ENCODE measurements at places on chromosomes 2 and 18. TPM values are rescaled to one million over a fixed set of nuclear protein-coding genes. Genes with fewer than 3 reads are reported as not detected.

FBXO15 gene
- polyA plus RNA-seq = 0.17 TPM

SLC39A6 gene
- 20.8 TPM for polyA plus RNA-seq

NR4A2 gene
- polyA plus RNA-seq = 0.31 TPM

FHOD3 gene
- polyA plus RNA-seq = 10.8 TPM

HJURP gene
- polyA plus RNA-seq = 0.25 TPM

MFSD2B gene
- polyA plus RNA-seq = 0.12 TPM

SERPINB4 gene
- polyA plus RNA-seq = not detected

DSG1 gene
- polyA plus RNA-seq = not detected

KCNJ13 gene
- polyA plus RNA-seq = 0.03 TPM

- no peak for DNase-seq
Measured at GRCh38 chr2:134479696-134480330, 225.9 kb downstream of the MGAT5 start.

- no peak for DNase-seq
Measured at GRCh38 chr2:165621086-165621560, 151.6 kb downstream of the CSRNP3 start.

DNA sequence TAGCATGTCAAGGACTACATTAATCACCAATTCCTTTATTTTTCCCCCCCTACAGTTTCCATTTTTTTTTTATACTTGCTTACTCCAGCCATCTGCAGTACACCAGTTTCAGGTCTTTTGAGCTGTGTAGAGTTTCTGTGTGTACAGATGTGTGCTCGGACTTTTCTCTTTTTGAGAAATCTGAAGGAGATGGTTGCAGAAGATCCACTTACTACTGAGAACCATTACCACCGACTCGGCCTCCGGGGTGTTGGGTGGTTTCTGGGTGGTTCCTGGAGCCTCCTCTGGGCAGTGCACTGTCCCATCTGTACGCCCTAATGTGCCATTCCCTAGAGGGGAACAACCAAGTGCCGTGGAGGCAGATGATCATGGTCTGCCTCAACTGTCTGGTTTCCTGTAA is 15.4 kb upstream of the LYPD6B start:
- no peak for DNase-seq

DNA sequence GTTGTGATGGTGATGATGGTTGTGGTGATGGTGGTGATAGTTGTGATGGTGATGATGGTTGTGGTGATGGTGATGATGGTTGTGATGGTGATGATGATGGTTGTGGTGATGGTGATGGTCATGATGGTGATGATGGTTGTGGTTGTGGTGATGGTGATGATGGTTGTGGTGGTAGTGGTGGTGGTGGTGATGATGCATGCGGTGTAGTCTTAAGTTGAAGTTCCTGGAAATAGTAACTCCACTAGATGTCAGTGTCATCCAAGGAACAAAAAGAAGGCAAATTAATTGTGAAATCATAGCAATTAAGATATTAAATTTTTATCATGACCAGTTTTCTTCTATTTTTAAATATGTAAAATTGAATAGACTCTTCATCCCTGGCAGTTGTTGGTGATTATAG is 309.2 kb downstream of the AGAP1 start:
- DNase-seq = no peak

- DNase-seq = no peak
Measured at GRCh38 chr2:4868466-4868865, 823.7 kb upstream of the SOX11 start.

DNA sequence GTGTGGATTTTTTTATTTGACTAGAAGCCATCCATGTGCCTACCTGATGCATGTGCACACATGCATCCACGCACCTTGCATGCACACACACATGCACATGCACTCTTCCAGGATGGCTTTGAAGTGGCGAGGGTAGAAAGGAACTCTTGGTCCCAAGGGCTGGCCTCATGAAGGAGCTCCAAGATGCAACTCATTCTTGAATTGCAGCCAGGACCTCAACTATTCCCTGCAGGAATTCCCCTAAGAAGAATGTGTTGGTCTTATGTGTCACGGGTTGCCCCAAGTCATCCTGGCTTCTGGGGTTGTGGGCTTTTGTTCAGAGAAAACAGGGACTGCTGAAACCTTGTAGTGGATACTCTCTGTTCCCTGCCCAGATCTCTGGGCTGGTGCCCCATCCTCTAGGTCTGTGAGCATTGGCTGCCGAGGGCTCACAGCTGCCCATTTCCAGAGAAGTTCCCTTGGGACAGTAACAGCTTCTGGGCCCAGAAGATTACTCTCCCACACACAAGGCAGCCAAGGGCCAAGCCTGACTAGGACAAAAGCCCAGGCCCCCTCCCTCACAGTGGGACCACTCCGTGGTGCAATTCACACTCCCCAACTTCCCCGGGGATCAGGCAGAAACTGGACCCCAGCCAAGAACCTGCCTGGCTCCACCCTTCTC is 137.6 kb downstream of the COPS8 start:
- peak; percentile 64 for DNase-seq

DNA sequence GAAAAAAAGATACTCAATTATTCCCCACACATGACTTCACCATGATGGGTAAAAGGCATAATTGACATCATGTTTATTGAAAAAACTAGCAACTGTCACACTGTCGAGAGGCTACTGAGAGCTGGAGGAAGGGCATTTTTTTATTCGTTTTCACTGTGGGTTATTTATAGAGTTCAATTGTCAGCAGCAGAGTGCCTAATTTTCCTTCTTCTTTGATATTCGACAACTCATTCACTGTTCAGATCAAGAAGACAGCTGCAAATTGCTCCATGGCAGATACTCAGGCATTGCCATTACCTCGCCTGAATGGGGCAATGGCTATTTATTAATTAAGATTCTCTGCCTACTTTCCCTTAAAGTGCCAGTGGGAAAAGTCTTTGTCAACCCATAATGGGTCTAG is 197.5 kb upstream of the NRP2 start:
- no peak for DNase-seq

- no peak for DNase-seq
Measured at GRCh38 chr2:226837787-226838603, 2.1 kb downstream of the RHBDD1 start.

Measured in psoas muscle (tissue), 8 donors.